ENCODE measurements at places on chromosomes 6 and 20.

GRCh38 chr20:20078041-20078440 is 25.7 kb downstream of the CFAP61 start:
- no peak for DNase-seq

DNA sequence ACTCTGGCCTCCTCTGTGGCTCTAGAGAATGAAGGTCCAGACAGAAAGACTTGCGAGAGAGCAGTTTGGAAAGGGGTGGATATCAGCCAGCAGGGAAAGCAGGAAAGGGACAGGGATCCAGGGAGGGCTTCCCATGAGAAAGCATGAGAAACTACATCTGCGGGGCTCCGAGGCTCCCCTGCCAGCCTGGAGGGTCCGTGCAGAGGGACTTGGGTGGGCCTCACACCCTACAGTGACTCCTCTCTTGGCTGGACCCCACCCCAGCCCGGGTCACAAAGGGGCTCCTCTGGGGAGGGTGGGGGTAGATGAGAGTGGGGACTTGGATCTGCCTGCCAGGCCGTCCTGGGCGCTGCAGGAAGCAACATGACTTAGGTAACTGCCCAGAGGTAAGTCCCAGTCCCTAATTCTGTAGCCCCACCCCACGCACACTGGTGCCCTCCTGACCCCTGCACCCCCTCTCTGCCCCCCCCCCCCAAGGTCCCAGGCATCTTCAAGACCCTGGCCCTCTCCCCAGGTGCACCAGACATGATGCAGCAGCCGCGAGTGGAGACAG is at the start of gene TMEM239:
TMEM239 (plus strand) TSS at position 335 of the 553 bp plus-strand sequence; CDS start at position 526, 191 bp downstream.
- DNase-seq, result no peak

DNA sequence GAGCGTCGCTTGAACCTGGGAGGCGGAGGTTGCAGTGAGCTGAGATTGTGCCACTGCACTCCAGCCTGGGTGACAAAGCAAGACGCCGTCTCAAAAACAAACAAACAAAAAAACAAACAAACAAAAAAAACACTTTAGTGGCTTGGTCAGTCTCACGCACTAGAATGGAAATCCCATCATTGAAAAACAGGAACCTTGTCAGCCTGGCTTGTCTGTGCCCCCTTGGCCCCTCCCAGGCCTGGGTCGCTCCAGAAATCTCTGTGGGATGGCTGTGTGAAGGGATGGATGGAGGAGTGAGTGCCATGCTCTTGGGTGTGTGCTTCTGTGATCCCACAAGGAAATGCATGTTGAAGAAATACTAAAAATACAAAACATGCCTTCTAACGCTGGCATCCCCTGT is 20.9 kb upstream of the NAA20 start:
- no peak for DNase-seq

- no peak for DNase-seq
Measured at GRCh38 chr6:13800615-13801014, 13.7 kb downstream of the MCUR1 start.

- DNase-seq, result no peak
Measured at GRCh38 chr6:37486121-37486839, 13.4 kb downstream of the CCDC167 start.

GRCh38 chr6:73134588-73134987 is 90.7 kb downstream of the KHDC1L start:
- DNase-seq, result no peak

DNA sequence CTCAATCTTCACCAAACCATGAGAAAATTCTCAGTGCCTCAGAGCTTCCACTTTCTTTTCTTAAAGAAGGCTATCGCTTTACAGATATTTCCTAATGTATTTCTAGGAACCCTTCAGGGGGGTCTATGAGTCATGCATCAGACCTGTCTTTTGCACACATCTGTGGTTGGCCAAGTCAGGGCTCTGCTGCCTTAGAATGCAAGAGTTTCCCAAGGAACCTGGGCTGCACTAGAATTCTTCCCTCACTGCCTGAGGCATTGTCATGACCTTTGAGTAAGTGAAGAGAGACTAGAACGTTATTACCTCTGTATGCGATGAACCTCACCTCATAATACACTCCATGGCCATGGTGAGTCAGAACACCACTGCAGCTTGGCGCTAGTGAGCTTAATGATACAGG is 365.0 kb upstream of the ID4 start:
- DNase-seq, result no peak

GRCh38 chr6:73079978-73080377 is 145.3 kb downstream of the KHDC1L start:
- no peak for DNase-seq

- no peak for DNase-seq
Measured at GRCh38 chr6:47603995-47604394, 94.4 kb upstream of the ADGRF4 start.

- no peak for DNase-seq
Measured at GRCh38 chr6:22320750-22321149, 23.9 kb upstream of the PRL start.

GRCh38 chr6:105779110-105779509 is 307.0 kb upstream of the PRDM1 start:
- DNase-seq, result no peak

GRCh38 chr20:33915726-33916331 is 77.9 kb upstream of the RALY start:
- DNase-seq, result peak; percentile 17

- no peak for DNase-seq
Measured at GRCh38 chr6:43180985-43181384, 1.0 kb upstream of the CUL9 start.

- DNase-seq, result no peak
Measured at GRCh38 chr6:91569071-91569470, 982.2 kb upstream of the MAP3K7 start.

GRCh38 chr6:147621263-147621662 is 112.8 kb downstream of the SAMD5 start:
- no peak for DNase-seq

GRCh38 chr20:60046011-60046413 is 87.8 kb downstream of the CDH26 start:
- DNase-seq, result no peak

DNA sequence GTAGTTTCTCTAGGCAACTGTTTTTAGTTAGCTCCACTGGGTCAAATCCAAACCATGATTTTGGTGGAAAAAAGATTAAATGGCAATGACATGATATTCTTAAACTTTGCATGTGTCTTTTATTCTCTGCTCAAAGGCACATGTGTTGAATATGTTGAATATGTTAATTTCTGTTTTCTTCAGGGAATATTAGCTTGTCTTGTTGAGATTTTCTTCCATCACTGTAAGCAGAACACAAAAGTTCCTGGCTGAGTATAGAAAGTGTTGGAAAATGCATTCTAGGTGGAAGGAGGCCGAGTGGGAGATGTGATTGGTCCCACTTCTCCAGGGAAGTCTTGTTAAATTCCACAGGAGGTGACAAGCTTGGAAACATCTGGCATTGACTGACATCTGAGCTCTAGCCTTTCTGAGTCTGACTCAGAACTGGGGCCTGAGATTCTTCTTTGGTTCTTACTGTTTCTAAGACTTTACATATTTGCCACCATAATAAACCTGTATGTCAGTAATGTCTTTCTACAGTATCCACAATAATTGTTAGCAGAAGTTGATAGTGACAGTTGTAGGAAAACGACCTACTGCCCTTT is 81.1 kb downstream of the LAMA4 start:
- no peak for DNase-seq

DNA sequence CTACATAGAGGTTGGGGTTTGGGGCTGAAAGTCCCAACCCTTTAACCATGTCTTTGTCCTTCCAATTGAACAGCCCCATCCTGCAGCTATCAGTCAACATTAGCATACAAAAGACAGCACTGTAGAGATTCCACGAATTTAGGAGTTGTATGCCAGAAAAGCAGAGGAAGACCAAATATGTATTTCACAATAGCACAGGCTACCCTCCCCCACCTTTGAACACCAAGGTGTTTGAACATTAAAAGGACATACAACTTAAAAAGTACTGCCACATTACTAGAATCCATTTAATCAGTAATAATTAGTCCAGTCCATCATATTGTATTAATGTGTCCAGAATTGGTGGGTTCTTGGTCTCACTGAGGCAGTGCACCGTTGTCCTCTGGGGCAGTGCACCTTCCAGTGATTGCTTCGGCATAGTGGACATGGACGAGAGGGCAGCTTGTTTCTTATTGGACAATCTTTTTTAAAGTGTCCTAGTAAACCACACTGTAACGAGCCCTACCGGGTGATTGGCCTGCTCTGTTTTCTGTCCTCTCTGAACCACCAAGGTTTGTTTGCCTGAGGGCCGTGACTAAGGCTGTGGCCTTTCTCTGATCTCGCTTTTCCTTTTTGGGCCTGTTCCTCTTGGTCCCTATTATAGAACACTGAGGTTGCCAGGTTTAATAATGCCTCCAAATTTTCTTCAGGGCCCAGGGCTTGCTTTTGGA is 36.4 kb downstream of the GSTA4 start:
- DNase-seq, result no peak

GRCh38 chr6:16670183-16670582 is 91.1 kb downstream of the ATXN1 start:
- DNase-seq, result no peak

GRCh38 chr6:78538002-78538401 is 329.3 kb upstream of the IRAK1BP1 start:
- DNase-seq, result no peak

Measured in activated CD4-positive, alpha-beta T cell treated with anti-CD3 and anti-CD28 coated beads, Interleukin-2, amount 50 U/mL, for 24 hours (primary cell).